ENCODE measurements at places on chromosomes 12 and 14.

GRCh38 chr12:108890208-108890607 is 10.3 kb downstream of the DAO start:
- DNase-seq: peak; percentile 5

GRCh38 chr14:57864659-57865058 is 1.2 kb downstream of the SLC35F4 start:
- no peak for DNase-seq

GRCh38 chr14:96206461-96206860 is 1.8 kb downstream of the BDKRB2 start:
- no peak for DNase-seq

DNA sequence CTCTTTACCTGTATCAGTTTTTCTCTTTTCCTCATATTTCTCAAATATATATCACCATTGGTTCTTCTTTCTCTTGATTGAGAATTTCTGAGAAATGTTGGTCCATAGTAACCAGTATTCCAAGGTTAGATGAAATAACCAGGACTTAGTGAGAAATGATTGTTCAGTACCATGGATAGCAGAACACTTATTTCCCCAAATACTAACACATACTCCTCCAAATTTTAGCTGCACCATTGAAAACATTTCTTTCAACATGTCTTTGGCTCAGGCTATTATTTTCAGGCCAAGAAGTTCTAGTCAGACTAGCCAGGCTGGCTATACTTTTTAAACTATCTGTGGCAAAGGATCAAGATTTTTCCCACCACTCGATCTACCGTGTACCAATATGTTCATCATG is 113.3 kb downstream of the PTPRO start:
- DNase-seq: no peak

GRCh38 chr12:78442454-78442801 is 422.1 kb upstream of the SYT1 start:
- DNase-seq: no peak

GRCh38 chr12:62848418-62848817 is 86.5 kb downstream of the PPM1H start:
- peak; percentile 1 for DNase-seq

GRCh38 chr12:119780786-119781434 is 96.2 kb downstream of the CIT start:
- no peak for DNase-seq

Data from stimulated activated CD4-positive, alpha-beta T cell treated with anti-CD3 and anti-CD28 coated beads, Interleukin-12 subunit alpha, Interleukin-12 subunit beta, amount 100 ng/mL, for 48 hours (primary cell).